ENCODE measurements at places on chromosomes 3 and 15.

- no peak for DNase-seq
Measured at GRCh38 chr3:188687389-188687788, 484.4 kb upstream of the TPRG1 start.

DNA sequence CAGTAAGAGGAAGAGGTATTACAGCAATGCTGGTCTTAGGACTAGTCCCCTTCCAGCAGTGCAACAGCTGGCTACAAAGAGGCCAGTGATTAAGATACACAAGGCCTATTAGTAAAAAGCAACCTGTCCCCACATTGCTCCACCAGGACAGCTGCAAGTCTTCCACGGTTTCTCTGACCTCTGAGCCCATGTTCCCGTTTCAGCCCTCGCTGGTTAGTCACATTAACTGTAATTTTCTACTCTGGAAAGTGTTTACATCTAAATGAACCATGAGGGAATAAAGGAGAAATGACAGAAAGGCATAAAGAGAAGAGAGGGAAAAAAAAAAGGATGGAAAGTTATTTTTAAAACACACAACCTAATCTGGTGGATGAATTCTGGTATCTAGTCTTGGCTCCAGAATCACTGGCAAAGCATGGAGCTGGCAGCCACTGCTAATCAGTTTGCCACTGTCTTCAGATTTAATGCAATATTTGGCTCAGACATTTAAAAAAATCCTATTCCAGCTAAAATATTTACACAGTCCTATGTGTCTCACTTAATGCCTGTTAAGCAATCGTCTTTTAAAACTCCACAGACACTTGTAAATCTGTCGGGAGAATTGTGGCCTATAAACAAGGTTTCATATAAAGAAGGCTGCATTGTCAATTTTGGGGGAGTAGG lies 154.9 kb downstream of the GREM1 start:
- no peak for DNase-seq

- peak; percentile 37 for DNase-seq
Measured at GRCh38 chr3:31615071-31615875, 82.5 kb downstream of the STT3B start.

GRCh38 chr3:187725653-187726370 lies 19.5 kb downstream of the BCL6 start:
- DNase-seq: no peak

DNA sequence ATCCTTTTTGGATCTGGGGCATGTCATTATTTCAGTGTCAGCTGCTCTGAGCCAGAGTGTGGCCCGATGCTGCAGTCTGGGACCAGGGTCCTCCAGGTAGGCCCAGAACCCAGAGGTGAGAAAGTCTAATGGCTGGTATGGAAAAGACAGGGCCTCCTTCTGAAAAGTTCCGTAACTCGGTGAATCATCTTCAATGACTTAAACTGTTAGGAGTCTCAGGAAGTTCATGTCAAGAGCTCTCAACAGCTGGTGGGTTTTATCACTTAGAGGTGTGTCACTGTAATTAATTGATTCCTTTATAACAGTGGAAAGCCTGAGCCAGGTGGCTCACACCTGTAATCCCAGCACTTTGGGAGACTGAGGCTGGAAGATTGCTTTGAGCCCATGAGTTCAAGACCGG lies 28.5 kb upstream of the PDE8A start:
- DNase-seq: no peak

DNA sequence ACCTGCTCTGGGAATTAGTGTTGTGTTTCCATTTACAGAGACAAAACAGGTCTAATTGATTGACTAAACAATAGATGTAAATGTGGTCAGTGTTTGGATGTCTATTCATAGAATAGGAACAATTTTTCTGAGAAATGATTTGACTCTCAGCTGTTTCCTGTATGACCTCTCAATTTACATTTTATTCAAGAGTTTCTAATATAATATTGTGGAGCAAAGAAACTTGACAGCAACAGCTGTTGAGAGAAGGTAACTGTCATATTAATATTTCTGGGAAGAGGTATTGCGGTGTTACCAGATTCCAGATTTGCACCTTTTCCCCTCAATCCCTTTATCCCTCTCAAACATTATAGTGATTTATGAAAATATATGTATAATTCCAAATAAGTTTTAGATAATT lies 3.7 kb upstream of the NR1I2 start:
- no peak for DNase-seq

- peak; percentile 27 for DNase-seq
Measured at GRCh38 chr3:187136936-187137335, 2.4 kb downstream of the RPL39L start.

- no peak for DNase-seq
Measured at GRCh38 chr3:124428372-124429128, 301.7 kb upstream of the UMPS start.

GRCh38 chr3:113834983-113835382 lies 3.6 kb upstream of the GRAMD1C start:
- no peak for DNase-seq

GRCh38 chr3:11784971-11785377 lies 61.7 kb downstream of the TAMM41 start:
- peak; percentile 24 for DNase-seq

- no peak for DNase-seq
Measured at GRCh38 chr3:155972885-155973584, 102.6 kb downstream of the GMPS start.

DNA sequence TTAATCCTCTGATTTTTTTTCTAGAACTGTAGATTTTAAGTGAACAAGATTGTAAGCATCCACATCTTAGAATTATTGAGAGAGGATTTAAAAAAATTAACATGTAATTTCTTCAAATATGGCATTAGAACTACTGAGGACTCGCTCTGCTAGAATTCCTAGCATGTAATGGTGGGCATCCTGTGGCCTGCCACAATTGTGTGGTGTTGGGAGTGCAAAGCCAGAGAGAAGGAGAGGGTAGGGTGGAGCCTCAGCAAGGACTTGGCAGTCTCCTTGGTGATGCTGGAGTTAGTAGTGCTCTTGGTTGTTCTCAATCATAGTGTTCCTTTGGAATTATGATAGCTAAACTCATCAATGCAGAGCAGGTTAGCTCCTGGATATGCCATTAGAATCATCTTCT lies 443.9 kb upstream of the TBL1XR1 start:
- DNase-seq: no peak

GRCh38 chr3:134722969-134723368 lies 72.1 kb upstream of the EPHB1 start:
- DNase-seq: no peak

- no peak for DNase-seq
Measured at GRCh38 chr15:93027413-93027812, 61.6 kb downstream of the RGMA start.

DNA sequence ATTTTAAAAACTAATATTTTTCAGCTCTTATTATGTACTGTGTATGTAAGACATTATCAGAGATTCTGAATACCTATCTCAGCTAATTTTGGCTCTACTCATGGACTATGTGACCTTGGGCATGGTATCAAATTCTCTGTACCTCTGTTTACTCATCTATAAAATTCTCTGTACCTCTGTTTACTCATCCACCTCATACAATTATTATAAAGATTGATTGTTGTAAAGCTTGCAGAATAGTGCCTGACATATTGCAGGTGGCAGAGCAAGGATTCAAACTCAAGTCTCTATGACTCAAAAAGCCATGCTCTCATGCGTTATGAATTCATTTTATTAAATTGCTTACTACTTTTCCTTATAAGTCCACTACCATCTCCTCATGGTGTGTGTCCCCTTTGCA lies 151.9 kb upstream of the ARL6 start:
- no peak for DNase-seq

- no peak for DNase-seq
Measured at GRCh38 chr3:100311011-100311410, 23.5 kb upstream of the NIT2 start.

GRCh38 chr15:38212729-38213351 lies 39.8 kb upstream of the SPRED1 start:
- no peak for DNase-seq

DNA sequence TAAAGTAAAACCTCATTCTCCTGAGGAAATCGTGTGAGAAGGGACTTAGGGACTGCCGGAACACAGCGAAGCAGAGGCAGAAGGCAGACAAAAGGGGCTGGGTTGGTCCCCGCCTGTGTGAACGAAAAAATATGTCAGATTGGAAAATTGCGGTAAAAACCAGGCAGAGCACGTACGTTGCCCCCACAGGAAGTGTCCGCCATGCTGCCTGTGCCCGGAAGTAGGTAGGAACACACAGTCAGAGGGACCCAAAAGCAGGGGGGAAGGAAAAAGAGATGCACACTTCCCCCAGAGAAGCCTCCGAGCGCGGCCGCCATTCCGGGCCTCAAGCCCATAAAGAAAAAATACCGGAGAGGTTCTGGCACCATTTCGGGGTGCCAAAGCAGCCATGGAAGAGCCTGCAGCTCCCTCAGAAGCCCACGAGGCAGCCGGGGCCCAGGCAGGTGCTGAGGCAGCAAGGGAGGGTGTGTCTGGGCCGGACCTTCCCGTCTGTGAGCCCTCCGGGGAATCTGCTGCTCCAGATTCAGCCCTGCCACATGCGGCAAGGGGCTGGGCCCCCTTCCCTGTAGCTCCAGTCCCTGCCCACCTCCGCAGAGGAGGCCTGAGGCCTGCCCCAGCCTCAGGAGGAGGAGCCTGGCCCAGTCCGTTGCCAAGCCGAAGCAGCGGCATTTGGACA lies at the start of gene MKRN3:
MKRN3 (plus strand) TSS at position 280 of the 676 bp plus-strand sequence; CDS start at position 389, 109 bp downstream.
- DNase-seq: peak; percentile 7

DNA sequence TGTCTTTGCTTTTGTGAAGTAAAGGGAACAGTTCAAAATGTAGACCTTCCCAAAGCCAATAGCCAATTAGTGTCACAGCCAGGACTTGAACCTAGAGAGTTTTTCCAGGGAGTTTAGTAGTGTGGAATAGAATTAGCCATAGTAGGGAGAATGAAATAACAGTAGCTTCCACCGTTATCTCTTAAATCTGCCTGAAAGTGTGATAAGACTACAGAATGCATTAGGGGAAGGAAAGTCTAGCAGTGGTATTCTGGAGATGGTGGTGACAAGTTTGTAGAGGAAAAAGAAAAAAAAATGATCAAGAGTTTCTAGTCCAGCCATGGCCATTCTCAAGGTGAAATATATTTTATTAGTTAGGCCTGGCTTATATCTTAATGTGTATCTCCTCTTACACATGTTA lies 13.8 kb downstream of the ATP11B start:
- DNase-seq: peak; percentile 43

DNA sequence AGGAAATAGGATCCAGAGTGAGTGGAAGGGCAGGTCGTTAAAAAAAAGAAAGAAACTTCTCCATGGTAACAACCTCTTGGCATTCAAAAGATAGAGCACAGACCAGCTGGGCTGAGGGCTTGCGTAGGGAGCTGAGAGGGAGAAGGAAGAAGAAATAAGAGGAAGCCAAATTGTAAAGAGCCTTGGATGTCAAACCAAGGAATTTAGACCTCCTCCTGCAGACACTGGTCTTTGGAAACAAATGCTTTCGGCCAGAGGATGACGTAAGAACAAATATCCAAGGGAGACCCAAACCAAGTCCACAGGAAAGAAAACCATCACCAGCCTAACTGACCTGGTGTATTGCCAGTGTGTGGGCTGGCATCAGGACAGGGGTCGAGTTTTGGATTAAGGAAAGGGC lies 155.2 kb downstream of the UACA start:
- no peak for DNase-seq

- no peak for DNase-seq
Measured at GRCh38 chr15:93319121-93319814, 230.3 kb upstream of the RGMA start.

All from hematopoietic multipotent progenitor cell treated with erythropoietin and hydrocortisone succinate and interleukin-3 and kit ligand, for 6 days (in vitro differentiated cells).